ENCODE measurements at places on chromosomes 6 and 20.

DNA sequence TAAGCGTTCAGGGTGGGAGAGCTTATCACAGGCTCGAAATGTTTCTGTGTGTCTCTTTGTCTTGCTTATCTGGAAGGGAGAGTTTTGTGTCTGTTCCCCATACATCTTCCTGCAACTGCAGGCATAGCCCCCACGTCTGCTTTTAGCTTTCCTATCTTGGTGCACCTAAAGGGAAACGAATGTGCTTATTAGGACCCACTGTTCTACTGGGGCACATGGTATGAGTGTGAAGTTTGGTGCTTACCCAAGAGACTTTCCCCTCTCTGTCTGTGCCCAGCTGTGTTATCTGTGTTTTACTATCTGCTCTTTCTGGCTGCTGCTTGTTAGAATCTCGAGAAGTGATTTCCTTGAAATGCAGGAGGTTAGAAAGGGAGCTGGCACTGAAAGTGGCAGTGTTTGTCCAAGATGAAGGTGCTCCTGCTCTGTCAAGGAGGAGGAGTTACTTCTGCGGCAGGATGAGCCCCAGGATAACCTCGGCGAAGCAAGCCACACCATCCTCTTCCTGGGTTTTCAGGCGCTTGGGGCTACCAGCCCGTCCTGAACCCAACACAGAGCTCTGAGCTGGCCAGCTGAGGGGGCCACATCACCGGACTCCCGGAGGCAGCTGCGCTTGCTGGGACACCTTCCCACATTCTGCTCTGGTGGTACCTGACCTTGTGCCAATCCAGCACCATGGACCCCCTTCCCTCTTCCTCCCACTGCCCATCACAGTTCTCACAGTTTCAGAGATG is 23.4 kb downstream of the DYNLT1 start:
- no peak for DNase-seq

DNA sequence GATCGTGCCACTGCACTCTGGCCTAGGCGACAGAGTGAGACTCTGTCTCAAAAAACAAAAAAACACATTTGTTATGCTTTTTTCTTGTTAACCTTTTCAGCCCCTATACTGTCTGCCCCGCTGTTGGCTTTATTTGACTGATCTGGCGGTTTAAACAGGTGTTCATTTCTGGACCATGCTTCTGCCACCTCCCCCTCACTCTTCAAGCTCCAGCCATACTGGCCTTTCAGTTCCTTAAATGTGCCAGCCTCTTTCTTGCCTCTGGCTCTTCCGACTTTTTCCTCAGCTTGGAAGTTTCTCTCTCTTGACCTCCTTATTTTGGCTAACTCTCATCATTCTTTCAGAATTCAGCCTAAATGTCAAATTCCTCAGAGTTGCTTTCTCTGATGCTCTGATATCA is 35.2 kb upstream of the TXLNB start:
- no peak for DNase-seq

DNA sequence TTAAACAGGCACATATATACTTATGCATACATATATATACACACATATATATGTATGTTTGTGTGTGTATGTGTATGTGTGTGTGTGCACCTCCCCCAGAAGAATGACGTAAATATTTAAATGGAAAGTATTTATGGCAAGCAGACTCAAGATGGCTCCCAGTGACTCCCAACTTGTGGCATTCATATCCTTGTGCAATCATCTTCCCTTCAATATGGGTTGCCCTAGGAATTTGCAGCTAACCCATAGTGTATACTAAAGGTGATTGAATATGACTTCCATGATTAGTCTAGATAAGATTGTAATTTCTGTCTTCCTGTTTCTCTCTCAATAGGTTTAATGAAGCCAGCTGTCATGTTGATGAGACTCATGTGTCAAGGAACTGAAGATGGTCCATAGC is 127.6 kb downstream of the TRDN start:
- DNase-seq: no peak

DNA sequence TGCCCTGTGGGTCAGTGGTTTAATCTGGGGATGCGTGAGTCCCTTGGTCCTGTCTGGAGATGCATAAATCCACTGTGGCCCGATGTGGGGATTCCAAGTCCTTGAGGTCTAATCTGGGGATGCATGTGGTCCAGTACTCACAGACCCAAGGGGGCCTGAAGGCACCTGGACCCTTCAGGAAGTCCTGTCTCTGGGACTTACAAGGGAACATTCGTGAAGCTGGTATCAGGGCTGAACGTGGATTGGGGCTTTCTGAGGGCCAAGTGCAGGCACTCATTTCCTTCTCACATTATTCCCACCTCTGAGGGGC is 25.2 kb upstream of the GTSF1L start:
- DNase-seq: no peak

GRCh38 chr6:26030716-26031115 is 56.5 kb upstream of the HFE start:
- no peak for DNase-seq

DNA sequence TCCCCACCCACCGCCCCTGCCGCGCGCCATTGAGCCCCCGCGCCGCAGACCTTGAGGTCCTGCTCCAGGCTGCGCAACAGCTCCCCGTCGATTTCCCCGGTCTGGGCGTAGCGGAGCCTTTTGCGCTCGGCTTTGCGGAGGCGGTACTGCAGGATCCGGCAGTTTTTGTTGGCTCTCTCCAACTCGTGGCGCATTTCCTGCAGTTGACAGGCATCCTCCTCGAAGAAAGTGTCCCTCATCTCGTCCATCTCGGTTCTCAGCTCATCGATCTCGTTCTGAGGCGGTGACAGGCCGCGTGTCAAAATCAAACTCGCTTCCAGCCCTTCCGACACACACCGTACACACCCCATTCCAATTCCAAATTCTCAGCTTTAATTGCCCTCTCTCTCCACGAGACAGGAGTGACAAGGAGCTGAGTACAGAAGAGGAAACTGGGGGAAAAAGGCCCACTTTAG is 4.3 kb downstream of the MTCL3 start:
- DNase-seq: peak; percentile 22

DNA sequence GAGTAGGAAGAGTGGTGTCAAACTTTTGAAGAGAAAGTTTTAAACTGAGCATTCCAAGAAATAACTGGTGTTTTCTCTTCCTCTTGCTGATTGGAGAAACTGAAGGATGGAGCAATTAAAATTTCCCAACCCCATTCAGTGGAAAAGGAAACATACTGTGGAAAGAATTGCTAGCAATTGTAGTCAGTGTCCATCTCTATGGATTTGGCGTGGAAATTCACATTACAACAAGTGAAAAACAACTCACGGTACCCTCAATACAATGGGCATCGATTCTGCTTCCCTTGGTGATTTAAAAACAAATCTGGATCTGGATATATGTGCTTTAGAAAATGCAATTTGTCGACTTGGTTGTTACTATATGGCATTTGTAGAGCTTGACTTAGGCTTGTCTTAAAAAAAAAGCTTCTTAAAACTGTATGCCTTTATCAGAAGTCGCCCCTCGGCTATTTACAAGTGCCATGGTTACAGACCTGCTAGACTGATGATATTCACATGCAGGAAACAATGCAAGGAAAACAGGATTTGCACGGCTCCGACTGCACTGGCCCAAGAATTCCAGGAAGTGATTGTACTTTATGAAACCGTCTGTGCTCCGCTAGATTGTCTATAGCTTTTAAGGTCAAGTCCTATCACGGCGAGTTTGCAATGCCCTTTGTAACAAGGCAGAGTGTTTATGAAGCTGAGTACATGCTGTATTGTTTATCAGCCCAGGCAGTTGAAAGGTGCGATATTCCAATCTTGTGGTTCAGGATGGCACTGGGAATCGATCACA is 131.7 kb upstream of the PHACTR1 start:
- no peak for DNase-seq

GRCh38 chr20:53468587-53468986 is 125.1 kb downstream of the ZNF217 start:
- DNase-seq: no peak

GRCh38 chr6:22444330-22444729 is 125.0 kb upstream of the HDGFL1 start:
- no peak for DNase-seq

DNA sequence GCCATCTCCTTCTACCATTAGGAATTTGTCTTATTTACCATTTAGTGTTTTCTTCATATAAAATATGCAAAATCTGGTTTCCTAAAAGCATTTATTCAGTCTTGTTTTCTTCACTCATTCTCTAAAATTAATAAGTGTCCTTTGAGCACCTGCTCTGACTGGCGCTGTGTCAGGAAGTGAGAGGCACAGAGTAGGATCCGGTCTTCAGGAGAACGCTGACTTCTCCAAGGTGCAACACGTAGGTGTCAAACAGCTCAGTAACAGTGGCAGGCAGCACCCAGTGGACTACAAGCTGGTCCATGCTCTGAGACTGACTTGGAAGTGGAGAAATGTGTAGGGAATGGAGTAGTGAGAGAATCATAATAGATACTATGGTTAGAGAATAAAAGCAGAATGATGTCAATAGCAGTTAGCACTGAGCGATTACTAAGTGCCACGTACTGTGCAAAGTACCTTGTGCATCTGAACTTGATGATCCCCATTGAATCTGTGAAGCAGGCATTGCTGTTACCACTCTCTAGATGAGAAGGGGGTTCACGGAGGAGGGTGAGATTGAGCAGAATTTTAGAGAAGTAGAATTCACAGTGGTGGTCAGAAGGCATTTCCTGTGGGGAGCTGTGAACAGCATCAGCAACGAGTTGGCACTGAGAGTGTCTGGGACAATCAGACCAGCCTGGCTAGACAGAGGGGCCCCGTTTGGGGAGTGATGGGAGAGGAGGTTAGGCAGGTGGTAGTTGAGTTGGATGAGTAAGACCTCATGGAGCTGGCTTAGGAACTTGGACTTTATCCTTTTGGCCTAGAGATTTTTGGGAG is 569.8 kb downstream of the QKI start:
- no peak for DNase-seq

- no peak for DNase-seq
These were observed 83.1 kb upstream of the CST7 start for GRCh38 chr20:24866008-24866407.

- no peak for DNase-seq
These were observed 202.0 kb downstream of the CDH4 start for GRCh38 chr20:61454053-61454452.

DNA sequence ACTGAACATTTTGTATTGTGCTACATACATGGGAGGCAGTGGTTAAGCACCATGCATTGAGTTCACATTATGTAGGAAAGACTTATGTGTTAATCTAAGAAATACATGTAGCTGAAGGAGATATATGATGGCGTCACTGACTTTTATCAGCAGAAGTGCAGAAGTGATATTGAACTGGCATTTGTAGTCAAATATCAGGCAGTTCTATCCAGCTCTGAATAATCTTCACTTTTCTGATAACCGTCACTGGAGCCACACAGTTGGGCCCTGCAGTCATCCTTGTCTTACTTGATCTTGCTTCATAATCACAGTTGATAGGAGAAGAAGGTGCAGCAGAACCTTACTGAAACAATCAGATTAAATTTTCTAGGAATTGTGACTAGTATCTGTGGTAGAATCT is 26.4 kb downstream of the CRISP1 start:
- no peak for DNase-seq

DNA sequence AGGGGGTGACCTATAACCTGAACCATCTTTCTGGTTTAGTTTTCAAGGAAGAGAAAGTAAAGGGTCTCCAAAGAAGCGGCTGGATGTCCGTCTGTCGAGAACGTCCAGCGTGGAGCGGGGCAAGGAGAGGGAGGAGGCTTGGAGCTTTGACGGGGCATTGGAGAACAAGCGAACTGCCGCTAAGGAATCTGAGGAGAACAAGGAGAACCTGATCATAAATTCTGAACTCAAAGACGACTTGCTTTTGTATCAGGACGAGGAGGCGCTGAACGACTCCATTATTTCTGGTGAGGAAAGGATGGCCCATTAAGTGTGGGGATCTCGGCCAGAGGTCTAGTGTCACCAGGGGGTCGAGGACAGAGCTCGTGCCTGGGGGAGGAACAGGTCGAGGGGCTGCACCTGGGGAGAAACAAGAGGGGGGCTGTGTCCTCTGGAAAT is 159.2 kb downstream of the SYCP2 start:
- no peak for DNase-seq

DNA sequence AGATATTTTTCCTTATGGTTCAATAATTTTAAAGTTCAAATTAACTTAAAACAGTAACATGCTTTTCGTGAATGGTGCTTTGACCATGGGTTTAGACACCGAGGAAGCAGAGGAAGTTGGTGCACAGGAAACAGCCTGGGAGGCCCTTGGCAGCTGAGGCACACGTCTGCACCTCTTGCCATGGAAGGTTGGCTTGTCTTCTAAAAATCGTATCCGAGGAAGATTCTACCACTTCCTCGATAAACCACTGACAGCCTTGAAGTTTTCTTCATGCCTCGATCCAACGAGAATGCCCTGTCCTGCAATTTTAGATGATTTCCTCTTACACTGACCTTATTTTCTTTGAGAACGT is 12.2 kb downstream of the DLL1 start:
- DNase-seq: no peak

DNA sequence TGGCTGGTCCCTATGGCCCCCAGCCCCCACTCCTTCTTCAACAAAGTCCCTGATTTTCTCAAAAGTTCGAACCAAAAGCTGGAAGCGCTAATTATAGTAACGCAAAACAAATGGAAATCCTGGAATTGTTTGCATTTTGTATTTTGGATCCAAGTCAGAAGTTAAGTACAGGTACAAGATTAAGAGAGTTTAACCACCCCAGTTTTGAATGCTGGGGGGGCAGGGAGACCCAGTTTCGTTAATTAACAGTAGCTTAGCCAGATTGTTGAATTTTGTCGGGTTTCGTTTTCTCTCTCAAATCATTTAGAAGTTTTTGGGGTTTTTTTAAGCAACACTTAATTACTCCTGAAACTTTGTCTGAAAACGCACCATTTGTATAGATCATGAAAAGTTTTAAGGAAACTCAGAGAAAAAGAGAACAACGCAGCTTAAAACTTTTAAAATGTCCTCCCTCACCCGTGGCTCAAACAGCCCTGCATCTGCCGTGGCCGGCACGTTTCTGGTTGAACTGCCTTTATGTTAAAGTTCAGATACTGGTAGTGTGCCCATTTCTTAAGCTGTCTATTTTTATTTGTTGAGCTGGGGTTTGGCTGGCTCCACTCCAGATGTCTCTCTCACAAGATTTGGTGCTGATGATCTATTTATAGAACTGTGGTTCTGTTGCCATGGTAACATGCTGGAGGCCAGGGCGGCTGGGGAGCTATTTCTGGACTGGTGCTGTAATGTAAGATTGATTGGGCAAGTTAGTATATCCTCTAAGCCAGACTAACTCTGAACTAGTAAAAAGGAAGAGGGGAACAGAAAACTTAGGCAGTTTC is 55.0 kb downstream of the GNAS start:
- no peak for DNase-seq

DNA sequence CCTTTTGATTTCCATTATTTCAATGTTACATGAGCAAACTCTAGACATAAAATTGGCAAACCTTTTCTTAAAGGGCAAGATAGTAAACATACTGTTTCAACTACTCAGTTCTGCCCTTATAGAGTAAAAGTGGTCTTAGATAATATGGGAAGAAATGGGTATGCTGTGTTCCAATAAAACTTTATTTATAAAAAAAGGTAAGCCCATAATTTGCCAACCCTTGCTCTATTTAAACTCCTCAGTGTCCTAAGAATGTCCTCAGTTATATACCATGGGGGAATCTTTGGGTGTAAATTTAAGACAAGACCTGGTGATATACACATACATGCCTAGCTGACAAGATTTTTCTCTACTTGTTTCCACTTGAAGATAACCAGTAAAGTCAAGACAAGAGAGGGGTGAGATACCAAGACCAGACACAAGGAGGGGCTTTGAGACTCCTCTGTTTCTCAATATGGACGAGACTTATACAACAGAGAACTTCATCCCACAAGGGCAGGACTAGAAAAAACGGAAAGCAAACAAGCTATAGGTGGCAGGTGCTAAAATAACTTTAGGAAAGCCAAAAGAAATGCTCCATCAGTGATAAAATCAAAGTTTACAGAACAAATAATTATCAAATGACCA is 10.5 kb downstream of the SNX3 start:
- no peak for DNase-seq
